ENCODE measurements at places on chromosomes 2 and 18.

- DNase-seq, result no peak
These were observed 13.3 kb downstream of the TM4SF20 start for GRCh38 chr2:227365833-227366232.

DNA sequence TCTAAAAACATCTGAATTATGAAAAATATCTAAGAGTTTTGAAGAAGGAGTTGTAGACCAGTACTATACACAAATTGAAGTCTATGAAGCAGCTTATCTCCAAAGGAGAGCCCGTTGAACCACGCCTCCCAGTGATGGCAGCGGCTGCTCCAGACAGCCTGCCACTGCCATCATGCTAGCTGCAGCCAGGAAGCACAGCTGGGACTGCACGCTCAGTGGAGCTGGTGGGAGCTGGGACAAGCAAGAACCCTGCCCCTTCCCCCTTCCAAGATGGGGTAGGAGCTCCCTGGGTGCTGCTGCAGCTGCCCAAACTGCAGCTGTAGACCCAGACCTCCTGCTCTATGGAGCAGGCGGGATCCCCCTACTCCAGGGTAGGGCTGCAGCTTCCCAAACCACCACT is 124.7 kb upstream of the SPATS2L start:
- DNase-seq, result no peak

- no peak for DNase-seq
These were observed 6.1 kb downstream of the SLC66A2 start for GRCh38 chr18:79945118-79946042.

- no peak for DNase-seq
These were observed 90.4 kb downstream of the PLCL1 start for GRCh38 chr2:197894751-197895274.

DNA sequence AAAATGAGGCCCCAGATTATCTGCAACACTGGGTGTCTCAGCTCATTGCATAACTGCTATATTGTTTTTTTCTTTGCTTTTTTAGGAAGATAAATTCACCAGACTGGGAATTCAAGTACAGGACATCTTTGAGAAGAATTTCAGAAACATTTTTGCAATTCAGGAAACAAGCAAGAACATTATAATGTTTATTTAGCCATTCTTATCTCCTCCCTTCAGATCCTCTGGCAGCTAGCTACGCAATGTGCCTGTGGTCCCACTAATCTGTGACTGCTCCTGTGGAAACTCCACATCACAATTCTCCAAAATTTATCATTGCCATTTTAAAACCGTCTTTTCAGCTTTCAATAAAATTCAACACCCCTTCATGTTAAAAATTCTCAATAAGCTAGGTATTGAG is 126.8 kb downstream of the SP100 start:
- DNase-seq, result no peak

DNA sequence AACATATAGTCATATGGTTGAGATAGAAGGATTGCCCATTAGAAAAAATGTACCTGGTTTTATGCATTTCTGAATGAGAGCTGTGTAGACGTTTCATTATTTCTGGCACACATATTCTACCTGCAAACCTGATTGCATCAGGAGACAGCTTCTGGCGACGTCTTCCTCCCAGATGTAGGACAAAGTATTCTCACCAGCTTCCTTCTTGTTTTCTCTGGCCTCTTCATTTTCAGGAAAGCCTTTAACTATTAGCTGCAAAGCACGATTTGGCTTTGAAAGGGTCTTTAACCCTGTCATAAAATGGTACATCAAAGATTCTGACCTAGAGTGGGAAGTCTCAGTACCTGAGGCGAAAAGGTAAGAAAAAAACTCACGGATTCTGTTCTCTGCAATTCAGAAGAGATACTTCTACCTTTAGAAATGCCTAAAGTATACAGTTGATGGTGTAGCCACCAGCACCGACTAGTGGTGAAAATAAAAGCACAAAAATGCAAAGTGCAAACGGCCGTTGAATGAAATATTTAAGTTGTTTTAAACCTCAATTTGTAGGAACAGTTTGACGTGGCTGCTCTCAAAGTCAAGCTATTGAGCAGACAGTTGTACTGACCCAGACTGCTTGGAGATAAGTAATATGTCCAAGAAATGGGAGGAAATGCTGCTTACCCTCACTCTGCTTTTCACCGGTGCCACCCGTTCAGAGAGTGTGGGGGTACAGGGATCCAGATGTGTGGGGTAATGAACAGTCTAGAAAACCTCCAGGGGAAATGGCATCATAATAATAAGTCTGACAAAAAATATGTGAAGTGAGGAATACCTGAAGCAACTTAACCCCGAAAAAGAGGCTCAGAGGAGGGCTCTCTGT is 20.2 kb downstream of the IL18RAP start:
- DNase-seq, result peak; percentile 32

GRCh38 chr18:13501891-13502290 is 224.5 kb downstream of the FAM210A start:
- peak; percentile 12 for DNase-seq

GRCh38 chr18:72581976-72582375 is 37.8 kb upstream of the CBLN2 start:
- DNase-seq, result no peak

GRCh38 chr2:287911-288757 is at the start of gene ALKAL2:
Gene ALKAL2, minus strand, starts transcription at chr2:288091. Its CDS starts 256 bp downstream, at chr2:287835.
- no peak for DNase-seq

- no peak for DNase-seq
These were observed 51.0 kb upstream of the ABCA12 start for GRCh38 chr2:215189393-215189792.

DNA sequence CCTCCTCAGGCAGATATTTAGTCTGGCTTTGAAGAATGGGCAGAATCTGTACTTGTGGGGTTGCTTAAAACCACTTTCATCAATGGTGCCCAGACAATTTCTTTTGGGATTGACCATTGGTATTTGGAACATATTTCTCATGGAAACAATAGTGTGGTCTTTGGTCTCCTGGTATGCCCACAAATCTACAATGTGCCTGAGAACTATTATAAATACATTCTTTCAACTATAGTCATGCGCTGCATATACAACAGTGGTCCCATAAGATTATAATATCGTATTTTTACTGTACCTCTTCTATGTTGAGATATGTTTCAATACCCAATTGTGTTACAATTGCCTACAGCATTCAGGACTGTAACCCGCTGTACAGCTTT is 34.8 kb upstream of the PPP4R1 start:
- no peak for DNase-seq

DNA sequence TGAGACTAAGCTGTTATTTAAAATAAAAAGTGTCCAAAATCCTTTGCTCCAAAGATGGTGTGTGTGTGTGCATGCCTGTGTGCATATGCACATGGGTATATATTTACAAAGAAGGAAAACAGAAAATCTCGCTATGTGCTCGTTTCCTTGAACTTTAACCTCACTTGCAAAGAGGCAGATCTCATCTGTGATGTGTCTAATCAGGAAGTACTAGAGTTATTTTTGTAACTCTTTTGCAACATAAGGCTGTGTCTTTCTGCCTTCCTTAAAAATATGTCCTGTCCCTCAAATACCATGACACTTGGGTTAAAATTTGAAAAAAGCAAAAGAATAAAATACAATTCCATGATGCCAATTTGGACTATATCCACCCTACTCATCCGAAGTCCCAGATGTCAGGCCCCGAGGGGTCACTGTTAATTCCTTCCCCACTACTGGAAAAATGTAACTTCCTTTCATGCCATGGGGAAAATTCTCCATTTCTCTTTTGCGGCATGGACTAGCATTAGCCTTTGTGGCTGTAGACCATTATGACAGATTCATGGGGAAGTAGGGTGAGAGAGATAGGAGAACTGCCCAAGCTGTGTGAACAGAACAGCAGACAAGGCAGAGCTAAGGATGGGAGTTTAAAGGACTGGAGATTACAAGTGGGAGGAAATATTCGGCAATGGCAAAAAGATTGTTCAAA is 191.3 kb downstream of the MYO1B start:
- no peak for DNase-seq

DNA sequence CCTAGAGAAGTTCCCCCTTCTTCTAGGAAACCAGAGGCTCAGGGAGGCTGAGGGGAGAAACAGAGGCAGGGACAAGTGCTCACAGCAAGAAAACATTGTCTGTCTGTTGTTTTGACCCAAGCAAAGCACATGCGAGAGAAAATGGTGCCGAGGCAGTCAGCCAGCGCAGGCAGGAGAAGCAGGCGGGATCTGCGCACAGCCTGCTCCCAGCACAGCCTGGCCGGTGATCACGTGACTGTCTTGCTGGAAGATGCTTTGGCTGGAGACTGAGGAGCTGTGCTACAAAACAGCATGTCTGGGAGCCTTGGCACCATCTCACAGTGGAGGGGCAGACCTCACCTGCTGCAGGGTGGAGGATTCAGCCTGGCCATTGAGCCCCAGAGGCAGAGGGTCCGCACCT is 93.7 kb upstream of the MYCN start:
- no peak for DNase-seq

DNA sequence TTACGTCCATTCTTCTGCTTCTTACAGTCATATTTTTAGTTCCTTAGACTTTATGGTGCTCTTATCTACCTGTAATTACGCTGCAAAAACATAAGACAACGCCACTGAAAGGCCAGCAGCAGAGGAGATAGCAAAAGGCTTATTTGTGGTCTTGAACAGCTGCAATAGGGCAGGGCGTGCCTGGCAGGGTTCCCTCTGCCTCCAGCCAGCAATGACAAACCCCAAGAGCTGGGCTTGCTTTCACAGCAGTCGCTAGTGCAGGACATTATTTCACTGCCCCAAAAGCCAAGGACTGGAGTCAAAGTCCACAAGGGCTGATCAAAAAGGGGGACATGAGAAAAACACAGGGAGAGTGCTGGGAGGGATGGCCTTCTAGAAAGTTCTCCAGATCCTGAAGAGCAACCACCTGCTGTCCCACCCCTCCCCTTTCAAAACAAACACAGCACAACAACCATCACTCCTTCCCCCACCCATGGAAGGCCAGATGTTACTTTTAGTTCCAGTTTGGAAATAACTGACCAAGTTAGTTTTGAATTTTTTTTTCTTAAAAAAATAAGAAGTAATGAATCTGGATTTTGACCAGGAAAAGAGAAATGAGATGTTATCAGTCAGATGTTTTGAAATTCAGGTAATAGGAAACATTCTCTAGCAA is 127.8 kb downstream of the RBMS1 start:
- no peak for DNase-seq

GRCh38 chr18:46310258-46310657 is 206.1 kb downstream of the HAUS1 start:
- DNase-seq, result no peak

- DNase-seq, result no peak
These were observed 44.9 kb upstream of the ALK start for GRCh38 chr2:29966266-29966665.

GRCh38 chr2:168244318-168244717 is 3.1 kb downstream of the STK39 start:
- DNase-seq, result peak; percentile 16

- no peak for DNase-seq
These were observed 62.2 kb downstream of the GALNT14 start for GRCh38 chr2:31075941-31076590.

DNA sequence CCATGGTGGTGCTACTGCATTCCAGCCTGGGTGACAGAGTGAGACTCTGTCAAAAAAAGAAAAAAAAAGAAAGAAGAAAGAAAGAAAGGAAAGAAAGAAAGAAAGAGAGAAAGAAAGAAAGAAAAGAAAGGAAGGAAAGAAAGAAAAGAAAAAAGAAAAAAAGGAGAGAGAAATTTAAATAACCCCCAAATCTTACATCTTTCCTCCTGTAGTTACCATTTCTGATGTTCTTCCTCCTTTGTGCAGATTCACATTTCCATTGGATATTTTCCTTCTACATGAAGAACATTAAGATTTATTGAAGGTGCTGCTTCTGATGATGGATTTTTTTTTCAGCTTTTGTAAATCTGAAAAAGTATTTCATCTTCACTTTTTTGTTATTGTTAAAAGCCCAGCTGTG is 97.4 kb upstream of the TGFA start:
- no peak for DNase-seq

- no peak for DNase-seq
These were observed 232.1 kb upstream of the STK17B start for GRCh38 chr2:196403471-196403870.

Data from activated CD4-positive, alpha-beta T cell treated with anti-CD3 and anti-CD28 coated beads, Interleukin-2, amount 50 U/mL, for 4 hours (primary cell).